Stimulated activated CD4-positive, alpha-beta T cell treated with anti-CD3 and anti-CD28 coated beads, Interleukin-2, amount 100 ng/mL, for 48 hours (primary cell): ENCODE measurements at places on chromosomes 1 and 21.

- DNase-seq: no peak
Observed at GRCh38 chr1:41681331-41682098, 197.0 kb upstream of the EDN2 start.

DNA sequence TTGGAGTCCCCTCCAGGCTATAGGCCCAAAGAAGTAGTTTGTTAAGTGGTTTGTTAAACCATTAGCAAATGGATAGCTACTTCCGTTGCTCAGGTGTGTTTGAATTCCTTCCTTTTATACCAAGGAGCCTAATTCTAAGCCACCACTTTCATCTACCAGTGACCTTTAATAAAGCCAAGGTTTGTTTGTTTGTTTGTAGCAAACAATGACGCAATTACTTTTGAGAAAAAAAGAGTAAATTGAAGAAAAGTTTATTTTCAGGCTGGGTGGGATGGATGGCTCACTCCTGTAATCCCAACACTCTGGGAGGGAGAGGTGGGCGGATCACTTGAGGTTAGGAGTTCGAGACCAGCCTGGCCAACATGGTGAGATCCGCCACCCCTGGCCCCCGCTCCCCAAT, 30.8 kb upstream of the RD3 start:
- DNase-seq: no peak

DNA sequence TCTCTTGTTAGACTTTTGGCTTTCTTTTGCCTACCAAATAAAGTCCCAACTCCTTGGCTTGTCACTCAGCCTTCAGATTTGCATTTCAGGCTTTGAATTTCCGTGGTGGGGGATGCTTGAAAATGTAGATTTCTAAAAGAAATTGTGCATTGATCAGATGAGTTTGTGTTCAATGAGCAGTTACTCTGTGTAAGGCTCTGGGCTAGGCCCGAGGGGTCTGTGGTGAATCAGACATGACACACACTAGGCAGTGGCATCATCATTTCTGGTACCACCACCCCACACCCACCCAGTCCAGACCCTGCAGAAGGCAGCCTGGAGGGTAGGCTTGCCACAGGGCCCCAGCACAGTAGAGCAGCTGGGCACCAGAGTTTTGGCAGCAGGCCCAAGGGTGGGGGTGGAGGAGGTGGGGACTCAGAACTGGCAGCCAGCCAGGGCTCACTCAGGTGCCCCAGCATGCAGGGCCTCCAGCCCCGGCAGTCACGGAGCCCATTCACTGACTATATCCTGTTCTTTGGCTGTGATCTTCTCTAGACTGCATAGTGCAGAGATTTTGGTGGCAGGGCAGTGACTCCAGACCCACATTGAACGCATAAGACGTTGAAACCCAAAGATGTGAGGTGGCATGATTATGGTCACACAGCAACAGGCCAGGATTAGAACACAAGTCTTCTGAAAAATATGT, 97.2 kb upstream of the ARTN start:
- peak; percentile 52 for DNase-seq

GRCh38 chr1:117708323-117709248, 102.7 kb downstream of the TENT5C start:
- no peak for DNase-seq

DNA sequence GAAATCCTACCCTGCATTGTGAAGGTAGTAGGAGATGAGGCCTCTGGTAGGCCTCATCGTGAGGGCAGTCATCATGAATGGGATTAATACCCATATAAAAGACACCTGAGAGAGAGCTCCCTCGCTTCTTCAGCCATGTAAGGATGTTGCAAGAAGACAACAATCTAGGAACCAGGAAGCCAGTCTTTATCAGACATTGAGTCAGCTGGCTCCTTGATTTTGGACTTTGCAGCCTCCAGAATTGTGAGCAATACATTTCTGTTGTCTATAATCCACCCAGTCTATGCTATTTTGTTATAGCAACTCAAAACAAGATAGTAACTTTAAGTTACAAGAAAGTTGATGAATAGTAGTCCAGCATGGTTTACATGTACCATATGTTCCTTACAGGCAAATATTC, 208.5 kb downstream of the KCNT2 start:
- no peak for DNase-seq

GRCh38 chr1:23023174-23023845, 4.0 kb downstream of the KDM1A start:
- DNase-seq: no peak

DNA sequence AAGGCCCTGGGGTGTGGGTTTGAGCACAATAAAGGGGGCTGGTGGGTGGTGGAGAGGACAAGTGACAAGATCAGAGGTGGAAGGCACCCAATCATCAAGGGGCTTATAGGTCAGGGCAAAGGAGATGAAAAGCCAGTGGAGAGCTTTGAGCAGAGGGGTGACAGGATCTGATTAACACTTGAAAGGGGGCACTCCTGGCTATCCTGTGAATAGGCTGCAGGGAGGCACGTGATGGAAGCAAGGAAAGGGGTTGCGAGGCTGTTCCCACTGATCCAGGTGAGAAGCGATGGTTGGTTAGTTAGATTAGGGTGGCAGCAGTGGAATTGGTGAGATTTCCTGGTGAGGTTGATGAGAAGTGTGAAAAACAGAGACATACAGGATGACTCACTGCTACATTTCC, 80.6 kb downstream of the WLS start:
- DNase-seq: no peak

DNA sequence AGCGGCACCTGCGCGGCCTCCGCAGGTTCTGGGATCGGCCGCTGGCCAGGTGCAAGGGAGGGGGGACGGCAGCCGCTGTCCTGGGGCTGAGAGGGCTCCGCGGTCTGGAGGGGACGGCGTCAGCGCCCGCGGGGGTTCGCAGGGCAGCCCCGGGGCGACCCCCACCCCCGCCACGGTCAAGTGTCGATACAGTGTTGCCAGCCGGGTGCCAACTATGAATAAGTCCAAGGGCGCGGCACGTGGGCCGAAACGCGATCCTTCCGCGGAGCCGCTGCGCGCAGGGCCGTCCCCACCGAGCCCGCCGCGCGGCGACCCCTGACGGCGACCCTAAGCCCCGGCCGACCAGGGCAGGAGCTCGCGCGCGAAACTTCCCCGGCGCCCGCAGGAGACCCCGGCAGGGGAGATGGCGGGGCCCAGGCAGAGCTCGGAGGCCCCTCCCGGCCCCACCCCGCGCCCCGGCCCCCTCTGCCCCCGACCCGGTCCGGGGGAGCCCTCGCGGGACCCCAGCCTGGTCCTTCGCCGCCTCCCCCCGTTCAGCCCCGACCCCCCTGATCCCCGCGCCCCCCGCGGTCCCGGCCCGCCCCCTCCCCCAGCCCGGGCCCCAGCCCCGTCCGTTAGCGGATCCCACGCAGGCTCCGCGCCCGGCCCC, 586 bp upstream of the AGPAT3 start:
- peak; percentile 23 for DNase-seq

GRCh38 chr1:209207701-209208286, 375.7 kb upstream of the CAMK1G start:
- peak; percentile 10 for DNase-seq

GRCh38 chr1:8078176-8078671, 52.1 kb upstream of the ERRFI1 start:
- no peak for DNase-seq

DNA sequence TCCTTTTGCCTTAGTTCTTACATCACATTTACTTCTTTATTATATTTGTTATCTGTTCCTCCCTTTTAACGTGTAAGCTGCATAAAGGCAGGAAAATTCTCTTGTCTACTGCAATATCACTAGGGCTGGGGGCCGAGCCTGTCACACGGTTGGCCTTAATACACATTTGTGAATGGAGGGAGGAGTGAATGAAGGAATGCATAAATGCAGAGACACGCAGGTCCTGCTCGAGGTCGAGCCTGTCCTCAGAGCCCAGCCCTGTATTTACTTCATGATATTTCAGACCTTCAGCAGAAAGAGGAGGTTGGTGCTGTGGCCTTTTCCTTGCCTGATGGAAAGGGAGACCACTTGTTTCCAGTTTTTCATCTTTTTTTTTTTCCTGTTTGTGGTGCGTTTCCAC, 671.3 kb downstream of the PTPRU start:
- DNase-seq: no peak

DNA sequence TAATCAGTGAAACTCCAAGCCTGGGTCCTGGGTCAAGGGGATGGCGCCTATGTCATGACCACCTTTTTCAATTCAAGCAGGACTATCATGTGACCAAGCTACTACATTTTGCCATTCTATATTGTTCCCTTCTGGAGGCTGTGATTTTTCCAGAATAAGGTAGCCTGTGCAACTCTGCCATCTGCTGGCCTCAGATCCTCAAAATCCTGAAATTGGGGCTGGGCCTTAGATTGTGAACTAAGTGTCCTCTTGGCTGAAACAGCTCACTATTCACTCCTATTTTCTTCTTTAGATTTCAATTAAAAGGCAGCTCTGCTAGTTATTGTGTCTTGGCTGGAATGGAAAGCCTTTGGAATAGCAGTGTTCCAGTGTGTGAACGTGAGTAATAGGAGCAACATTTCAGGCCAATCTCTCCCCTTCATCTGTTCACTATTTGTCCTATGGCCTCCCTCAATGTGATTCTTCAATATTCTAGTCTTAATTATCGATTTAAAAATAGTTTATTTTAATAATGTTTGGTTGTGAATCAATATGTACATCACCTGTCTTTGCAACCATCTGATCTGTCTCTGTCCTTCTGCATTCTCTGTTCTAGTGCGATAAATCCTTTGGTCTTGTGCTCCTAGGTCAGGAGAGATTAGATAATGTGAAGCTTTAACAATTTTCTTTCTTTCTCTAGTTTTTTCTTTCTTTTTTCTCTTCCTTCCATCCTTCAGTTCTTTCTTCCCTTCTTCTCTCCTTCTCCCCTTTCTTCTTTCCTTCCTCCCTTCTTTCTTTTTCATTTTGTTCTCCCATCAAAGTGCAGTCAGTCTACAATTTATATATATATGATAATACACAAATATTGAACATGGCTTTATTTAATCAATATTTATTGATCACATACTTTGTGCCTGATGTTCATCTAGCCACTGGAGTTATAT, 69.8 kb downstream of the CR1 start:
- peak; percentile 9 for DNase-seq

- no peak for DNase-seq
Observed at GRCh38 chr1:78292361-78292760, 198.4 kb upstream of the PTGFR start.

- DNase-seq: no peak
Observed at GRCh38 chr21:23740463-23740862, 1866.8 kb downstream of the MRPL39 start.

DNA sequence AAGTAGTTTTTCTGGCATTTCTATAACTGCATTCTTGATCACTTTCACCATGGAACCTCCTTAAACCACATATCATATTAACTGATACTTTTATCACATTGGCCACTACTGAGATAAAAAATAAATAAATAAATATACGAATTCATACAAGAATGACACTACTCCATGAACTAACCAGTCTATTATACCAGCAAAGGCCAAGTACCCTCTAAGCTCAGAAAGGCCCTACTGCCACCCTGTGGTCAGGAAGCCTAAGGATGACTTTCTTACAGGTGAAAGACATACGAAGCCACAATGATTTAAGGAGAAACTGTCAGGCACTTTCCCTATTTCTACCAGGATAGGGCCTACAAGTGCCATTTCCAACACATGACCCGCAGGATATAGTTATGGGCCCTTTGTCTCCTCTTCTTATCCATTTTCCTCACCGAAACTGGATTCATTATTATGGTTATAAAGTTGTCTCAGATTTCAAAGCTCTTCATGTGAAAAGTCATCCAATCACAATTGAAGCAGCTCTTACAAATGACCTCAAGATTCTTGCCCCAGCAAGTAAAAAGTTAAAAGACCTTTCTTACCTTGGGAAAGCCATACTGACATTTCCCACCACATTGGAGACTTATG, 23.9 kb downstream of the DNAJC8 start:
- peak; percentile 39 for DNase-seq

GRCh38 chr1:153768316-153769181, 6.7 kb upstream of the SLC27A3 start:
- no peak for DNase-seq

- no peak for DNase-seq
Observed at GRCh38 chr1:18725231-18725895, 94.7 kb downstream of the PAX7 start.

DNA sequence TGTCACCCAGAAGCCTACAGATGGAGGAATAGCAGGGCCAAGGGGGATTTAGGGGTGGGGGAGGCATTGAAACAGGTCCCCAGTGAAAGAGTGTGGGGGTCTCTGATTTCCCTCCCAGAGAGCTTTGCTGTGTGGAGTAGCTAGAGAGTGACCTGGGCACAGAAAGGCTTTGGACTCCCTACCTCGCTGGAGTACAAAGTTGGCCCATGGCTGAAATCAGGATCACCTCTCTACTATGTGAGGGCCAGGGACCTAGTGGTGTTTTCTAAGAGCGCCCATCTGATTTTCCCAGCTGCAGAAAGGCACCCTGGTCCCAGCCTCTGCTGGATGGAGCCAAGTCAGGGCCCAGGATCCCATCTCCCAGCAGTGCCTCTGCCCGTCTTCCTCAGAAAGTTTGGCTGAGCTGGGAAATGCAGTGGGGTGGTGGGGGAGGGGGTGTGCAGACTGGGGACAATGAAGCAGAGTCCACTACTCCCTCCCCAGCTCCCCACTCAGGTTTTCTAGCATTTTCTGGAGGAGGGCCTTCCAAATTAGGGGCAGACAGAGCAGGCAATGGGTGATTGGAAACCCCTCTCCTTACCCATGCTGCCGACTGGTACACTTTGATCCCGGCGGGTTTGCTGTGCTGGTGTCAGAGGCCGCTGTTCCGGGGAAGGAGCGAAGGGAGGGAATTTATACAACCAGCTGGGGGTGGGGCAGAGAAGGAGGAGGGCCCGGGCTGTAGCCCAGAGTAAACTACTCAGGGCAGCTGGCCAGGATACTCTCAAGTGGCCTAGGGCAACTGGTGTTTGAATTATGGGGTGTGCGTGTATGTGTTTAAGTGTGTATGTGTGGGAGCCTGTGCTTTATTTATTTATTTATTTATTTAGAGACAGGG, at the start of gene SELENBP1:
SELENBP1 (minus strand) TSS at position 648 of the 877 bp plus-strand sequence; CDS start at position 584, 64 bp downstream.
- DNase-seq: no peak

GRCh38 chr1:41941381-41941780, 22.7 kb upstream of the HIVEP3 start:
- no peak for DNase-seq

GRCh38 chr1:225044258-225044657, 114.8 kb downstream of the DNAH14 start:
- DNase-seq: no peak

GRCh38 chr1:67582625-67583461, 102.2 kb upstream of the GADD45A start:
- no peak for DNase-seq

- DNase-seq: no peak
Observed at GRCh38 chr1:96521994-96522760, 199.4 kb upstream of the PTBP2 start.

DNA sequence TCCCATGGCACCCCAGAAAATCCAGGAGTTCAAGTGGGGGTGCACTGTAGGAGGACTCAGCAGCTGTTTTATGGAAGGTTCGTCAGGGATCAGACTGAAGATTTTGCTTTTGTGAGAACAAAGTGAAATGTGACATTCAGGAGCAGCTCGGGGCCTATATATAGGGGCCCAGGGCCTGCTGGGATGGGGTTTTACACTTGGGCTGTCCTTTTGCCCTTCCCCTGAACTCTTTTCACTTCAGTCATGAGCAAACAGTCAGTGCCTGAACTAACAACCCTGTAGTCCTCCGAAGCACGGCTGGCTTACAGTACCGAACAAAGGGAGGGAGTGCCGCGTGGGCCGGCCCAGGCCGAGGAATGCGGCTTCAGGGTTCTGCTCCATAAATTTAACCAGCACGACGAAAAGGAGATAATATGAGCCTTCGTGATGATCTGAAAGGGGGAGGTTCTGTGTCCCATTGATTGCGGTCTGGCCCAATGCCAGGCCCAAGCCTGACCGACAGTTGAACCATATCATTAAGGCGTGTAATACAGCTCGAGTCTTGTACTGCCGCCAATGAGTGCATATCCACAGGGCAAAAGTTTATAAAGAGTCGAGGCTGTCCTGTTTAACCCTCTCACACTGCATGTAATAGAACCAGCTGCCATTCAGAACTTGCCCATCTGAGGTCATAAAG, 139.9 kb downstream of the DHRS3 start:
- no peak for DNase-seq
